ENCODE measurements at places on chromosomes 2 and 18.
A peak's percentile ranks its signal among the peaks of the same experiment; 100 is the strongest.

GRCh38 chr2:161780881-161781280, 156.7 kb downstream of the SLC4A10 start:
- no peak for DNase-seq

- DNase-seq, result no peak
Measured at GRCh38 chr2:165903406-165903805, 50.2 kb downstream of the TTC21B start.

GRCh38 chr2:79980816-79981215, 323.7 kb downstream of the LRRTM1 start:
- DNase-seq, result no peak

- peak; percentile 2 for DNase-seq
Measured at GRCh38 chr2:460861-461260, 173.0 kb upstream of the ALKAL2 start.

DNA sequence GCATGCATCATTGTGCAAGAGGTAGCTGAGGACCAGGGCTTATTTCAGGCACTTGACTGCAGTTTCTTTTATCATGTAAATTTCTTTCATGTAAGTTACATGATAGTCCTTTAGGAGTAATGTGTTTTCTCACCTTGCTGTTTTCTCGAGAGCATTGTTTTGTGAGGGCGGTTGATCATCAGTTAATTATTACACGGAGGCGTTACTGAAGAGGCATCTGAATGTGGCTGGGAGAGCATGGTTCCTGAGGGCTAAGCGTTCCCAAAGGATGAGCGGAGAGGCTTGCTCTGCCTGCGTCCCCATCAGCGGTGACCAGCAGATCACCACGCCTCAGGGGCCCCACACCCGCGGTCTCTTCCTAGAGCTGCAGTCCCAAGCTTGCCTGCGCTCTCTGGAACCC, 156.1 kb upstream of the NFATC1 start:
- no peak for DNase-seq

DNA sequence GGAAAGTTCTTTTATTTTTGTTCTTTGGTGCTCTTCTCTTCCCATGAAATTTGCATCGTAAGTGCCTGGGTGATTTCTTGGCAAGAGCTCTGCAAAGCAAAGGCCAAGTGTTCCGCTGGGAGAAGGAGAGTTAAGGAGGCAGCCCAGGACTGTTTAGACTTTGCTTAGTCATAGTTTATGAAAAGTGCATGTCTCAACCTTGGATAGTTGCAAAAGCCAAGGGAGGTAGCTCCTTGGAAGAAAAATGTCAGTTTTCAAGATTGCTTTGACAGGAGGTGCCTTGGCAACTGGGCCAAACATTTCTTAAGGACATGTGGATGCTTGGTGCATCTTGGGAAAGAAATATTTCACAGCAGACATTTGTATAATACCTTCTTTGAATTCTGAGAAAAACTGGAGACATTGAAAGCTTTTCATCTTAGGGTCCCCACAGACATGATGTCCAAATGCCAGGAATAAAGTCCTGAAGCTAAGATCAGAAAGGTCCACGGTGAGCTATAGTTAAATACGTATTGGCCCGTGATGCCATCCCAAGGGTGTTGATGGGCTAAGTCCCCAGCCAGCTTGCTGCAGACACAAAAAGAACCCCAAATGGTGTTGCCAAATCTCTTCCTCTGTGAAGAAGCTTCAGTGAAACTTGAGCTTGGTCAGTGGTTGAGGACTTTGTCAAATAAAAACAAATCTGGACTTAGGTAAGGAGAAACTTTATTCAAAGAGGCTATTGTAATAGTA, 96.3 kb upstream of the THUMPD2 start:
- peak; percentile 96 for DNase-seq

GRCh38 chr2:121189661-121190381, 95.2 kb downstream of the TFCP2L1 start:
- DNase-seq, result no peak

GRCh38 chr2:159455330-159455918, 160.9 kb downstream of the BAZ2B start:
- DNase-seq, result peak; percentile 39

DNA sequence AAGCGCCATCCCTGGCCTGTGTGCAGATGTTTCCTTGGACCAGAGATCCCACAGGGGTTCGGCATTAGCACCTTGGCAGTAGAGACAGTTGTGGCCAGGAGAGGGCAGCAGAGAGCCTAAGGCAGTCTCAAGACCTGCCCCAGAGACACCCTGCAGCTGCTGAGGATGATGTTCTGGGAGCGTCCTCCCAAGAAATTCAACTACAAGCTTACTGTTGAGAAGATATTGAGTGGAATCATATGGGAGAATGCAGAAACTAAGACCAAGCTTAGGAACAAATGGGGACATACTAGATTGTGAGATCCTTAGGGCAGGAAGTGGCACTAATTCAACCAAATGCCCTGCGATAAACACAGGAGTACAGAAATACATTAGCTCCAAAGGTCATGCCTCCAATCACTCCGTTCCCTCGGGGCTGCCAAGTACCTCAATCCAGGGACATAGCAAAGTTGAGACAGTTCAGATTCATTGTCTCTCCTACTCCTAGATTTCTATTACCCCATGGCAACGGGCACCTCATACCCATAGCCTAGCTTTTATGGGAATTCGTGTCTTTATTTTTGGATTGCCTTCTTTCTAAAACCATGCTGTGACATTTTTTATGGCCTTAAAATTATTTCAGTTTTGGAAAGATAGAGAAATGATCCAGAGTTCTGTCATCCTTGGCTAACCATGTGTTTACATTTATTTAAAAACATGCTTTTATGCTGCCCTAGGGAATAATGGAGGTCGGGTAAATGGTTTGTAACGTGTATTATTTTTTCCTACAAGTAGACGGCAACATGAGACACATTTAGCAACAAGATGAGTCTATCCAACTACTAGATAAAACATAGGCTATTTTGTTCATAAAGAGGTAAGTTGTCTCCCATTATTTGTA, 2.2 kb upstream of the ERMN start:
- peak; percentile 75 for DNase-seq

All from fibroblast of mammary gland (primary cell).